ENCODE measurements at places on chromosomes 13 and 19.

DNA sequence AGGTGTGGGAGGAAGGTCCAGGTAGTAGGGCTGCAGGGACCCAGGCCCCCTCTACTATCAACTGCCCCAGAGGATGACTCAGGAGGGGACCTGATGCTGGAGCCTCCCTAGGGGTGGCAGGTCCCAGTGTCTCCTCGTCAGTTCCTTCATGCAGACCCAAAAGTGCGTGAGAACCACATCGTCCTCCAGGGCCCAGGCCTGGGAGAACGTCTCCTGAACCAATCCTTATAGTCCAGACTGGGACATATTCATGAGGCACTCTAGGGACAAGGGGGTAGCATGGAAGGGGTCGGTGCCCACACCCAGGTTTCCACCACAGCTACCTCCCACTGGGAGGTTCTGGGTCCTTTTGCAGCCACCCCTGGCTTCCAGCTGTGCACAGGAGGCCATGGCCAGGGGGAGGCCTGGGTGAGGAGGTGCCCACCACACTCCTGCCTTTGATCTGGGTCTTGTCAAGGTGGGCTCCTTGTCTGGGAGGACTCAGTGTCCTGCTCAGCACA, 38.0 kb upstream of the TPM4 start:
- DNase-seq, result no peak

- no peak for DNase-seq
Measured at GRCh38 chr13:63463782-63464610, 2048.3 kb upstream of the PCDH20 start.

- no peak for DNase-seq
Measured at GRCh38 chr13:96984051-96984508, 10.2 kb downstream of the OXGR1 start.

DNA sequence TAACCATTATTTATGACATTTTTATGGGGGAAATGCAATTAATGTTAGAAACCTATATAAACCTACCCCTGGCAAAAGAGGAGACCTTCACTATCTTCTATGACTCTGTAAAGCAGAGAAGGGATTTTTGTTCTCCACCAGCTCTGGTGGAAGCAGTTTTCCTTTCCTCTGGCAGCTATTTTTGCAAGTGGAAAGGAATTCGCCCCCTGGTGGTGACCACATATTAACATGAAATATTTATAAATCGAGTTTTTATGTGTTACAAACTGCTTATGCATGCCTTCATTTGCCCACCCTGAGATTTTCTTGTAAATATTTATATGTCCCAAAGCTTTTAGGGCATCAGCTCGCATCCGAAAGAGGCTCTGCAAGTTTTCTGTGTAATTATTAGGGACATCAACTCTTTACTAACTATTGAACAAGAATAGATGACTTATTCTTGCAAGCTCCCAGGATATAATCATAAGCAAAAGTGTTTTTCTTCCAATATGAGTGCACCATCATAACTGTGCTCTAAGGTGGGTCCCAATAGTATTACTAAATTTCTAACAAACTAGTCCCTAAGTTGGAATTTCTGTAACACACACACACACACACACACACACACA, 62.4 kb downstream of the SERTM1 start:
- DNase-seq, result peak; percentile 63

GRCh38 chr19:33686262-33686661, 64.5 kb downstream of the CHST8 start:
- DNase-seq, result no peak

- DNase-seq, result no peak
Measured at GRCh38 chr13:98678741-98679140, 73.7 kb downstream of the SLC15A1 start.

GRCh38 chr13:113981611-113982295, 7.9 kb upstream of the C13orf46 start:
- no peak for DNase-seq

DNA sequence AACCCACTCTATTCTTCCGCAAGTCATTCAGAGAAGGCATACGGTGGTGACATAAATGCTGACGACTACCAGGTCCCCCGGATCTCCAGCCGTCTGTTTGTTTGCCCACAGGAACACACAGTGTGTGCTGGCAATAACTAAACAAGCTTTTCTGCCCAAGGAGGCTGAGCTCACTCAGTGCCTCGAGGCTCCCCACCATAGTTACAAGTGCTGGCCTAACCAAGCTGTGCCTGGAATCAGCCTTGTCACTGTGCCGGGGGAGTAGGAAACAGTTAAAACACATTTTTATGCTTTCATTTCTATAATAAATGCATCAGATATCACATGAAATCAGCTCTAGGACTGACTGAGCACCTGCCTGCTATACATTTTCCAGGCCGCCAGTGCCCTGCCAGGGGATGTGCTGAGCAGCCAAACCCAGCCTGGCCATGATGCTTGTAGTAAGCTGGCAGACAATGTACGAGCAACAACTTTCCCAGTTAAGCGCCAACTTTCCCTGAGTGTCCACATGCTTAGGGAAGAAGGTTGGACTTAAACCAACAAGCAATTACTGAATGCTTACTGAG, 28.1 kb downstream of the BRD4 start:
- no peak for DNase-seq

DNA sequence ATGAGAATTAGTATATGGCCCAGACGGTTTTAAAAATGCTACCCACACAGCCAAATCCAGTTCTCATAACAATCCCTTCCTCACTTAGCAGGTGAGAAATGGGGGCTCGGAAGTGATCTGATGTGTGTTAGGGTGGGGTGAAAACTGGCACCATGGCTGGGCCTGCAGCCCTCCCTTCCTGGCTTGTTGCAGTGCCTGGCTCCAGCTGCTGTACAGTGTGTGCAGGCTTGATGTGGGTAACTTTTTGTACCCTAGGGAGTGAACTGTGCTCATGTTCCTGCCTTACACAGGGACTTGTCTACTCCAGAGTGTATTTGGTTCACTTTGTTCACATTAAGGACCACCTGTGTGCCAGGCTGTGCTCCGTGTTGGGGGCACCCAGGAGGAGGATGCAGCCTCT, 177.2 kb downstream of the LMO7 start:
- DNase-seq, result no peak
